ENCODE measurements at places on chromosomes 2 and 18.
A peak's percentile ranks its signal among the peaks of the same experiment; 100 is the strongest.

DNA sequence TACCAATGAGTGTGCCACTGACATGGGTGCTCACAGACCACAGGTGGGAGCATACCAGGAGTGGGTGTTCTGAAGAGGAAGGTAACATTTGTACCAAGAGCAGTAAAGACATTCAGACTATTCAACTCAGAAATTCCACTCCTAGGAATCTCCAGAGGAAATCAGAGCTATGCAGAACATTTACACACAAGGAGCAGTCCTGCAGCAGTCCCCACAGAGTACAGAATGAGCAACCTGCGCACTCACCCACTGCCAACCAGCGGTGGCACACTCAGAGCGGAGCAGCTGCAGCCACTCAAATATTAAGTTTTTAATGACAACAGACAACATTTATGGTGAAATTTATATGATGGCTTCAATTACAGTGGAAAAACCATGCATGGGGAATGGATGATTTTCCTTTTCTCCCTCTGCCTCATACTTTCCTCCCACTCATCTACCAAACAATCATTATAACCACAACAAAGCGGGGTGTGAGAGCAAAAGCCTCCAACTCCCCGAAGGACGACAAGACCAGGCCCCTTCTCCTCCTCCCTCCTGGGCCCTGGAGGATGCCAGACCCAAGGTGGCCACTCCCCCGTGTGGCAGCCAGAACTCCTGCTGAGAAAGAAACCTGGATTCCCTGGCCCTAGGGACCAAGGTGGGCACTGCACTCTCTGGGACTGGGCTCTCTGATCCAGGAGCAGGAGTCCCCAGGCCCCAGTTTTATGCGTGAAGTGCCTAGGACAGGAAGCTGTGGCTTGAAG, 5.4 kb downstream of the HS6ST1 start:
- DNase-seq: peak; percentile 45

DNA sequence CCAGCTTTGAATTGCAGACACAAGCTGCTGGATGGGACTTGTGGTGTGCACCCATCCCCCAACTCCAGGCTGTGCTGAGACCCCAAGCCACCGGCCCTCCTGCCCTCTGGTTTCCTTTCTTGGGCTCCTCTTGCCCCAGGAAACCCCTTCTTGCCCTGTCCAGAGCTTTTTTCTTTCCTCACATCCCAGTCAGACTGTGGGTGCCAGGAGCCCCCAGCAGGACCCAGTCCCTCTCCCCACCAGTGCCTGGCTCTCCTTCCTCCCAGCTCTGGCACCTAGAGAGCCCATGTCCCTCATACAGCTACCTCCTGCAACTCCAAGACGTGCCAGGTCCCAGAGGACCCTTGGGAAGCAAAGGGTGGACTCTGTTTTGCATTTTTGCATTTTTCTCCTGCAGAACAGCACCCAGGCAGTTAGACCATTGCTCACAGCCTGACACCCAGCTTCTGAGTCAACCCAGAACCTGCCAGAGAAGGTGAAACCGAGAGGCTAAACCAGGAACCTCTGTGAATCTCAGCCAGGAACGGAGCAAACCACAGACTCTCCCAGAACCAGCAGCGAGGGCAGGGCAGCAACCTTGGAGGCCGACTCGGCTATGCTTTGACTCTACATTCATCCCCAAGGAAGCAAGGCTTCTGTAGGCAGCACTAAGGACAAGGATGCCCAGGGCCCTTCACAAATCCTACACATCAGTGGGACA, 221.1 kb downstream of the ANAPC1 start:
- DNase-seq: peak; percentile 15

DNA sequence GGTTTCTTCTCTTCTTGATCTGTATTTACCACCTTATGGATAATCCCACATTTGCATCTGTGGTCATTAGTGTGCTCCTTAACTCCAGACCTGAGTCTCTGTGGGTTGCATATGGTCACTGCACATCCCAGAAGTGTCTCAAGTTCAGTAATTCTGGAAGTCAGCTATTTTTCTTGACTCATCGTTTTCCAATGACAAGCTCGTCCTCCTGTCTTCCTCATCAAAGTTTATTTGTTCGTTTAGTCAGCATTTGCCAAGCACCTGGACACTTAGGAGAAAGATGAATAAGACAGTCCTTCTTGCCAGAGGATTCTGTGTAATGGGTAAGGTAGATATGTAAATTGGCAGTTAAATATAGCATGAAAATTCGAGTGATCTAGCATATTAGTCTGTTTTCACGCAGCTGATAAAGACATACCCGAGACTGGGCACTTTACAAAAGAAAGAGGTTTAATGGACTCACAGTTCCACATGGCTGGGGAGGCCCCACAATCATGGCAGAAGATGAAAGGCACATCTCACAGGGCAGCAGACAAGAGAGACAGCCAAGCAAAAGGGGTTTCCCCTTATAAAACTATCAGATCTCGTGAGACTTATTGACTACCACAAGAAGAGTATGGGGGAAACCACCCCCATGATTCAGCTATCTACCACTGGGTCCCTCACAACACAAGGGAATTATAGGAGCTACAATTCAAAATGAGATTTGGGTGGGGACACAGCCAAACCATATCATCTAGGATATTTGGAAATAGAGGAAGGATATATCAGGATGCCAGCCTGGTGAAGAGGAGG, 19.4 kb downstream of the FASTKD2 start:
- no peak for DNase-seq

- no peak for DNase-seq
Observed at GRCh38 chr2:174779361-174779928, 15.2 kb upstream of the CHRNA1 start.

DNA sequence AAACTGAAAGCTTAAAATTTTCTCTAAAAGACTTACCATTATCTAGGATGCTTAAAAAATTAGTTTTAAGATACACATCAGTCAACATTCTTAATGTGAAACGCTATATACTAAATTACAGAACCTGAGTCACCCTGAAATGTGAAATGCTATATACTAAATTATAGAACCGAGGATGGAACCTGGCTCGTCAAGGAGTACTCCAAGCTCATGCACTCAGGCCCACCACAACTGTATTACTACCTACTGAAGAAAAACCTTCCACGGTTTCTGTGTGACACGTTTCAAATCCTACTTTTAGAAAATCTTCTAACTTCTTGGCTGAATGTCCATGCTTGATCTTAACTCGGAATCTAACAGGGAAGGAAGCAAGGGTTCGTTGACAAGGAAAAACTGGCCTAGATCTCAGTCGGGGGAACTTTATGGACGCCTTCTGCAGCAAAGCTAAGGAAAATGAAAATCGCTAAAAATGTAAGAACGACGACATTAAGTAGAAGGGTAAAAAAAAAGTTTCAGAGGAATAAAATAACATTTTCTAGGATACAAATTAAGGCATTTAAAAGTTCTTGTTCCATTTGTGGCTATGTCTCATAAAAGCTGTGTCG, 1.4 kb downstream of the PRKD3 start:
- DNase-seq: no peak

DNA sequence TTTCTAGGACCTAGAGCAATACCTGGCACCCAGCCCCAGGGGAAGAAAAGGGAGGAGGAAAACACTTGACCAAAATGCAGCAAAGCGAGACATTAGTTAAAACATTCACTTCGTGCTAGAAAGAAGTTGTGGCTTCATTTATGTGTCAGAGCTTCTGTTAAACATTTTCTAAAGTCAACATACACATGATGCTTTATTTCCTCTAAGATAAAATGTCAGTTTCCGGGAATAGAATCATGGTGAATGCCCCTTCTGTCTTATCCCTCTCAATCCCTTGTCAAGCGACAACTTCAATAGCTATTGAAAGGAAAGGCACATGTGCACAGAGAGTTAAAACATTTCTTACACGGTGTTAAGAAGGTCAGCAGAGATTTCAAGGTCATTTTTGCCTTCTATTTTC, 404.6 kb upstream of the CWC22 start:
- no peak for DNase-seq

DNA sequence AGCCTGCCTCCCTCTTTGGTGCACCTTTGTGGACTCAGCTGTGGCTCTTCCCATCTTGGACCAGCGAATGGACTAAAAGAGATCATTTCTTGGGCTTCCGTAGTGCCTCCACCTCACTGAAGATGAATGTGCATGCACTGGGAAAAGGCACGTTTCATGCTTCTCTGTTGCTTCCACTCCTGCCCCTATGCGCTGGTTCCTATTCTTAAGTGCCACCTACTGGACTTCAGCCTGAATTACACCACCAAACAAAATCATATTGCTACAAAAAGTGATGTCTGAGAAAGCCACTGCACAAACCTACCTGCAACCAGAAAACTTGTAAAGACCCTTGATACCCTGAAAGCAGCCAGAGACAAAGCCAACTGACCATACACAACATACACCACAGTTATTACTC, 695.6 kb downstream of the TSN start:
- no peak for DNase-seq

DNA sequence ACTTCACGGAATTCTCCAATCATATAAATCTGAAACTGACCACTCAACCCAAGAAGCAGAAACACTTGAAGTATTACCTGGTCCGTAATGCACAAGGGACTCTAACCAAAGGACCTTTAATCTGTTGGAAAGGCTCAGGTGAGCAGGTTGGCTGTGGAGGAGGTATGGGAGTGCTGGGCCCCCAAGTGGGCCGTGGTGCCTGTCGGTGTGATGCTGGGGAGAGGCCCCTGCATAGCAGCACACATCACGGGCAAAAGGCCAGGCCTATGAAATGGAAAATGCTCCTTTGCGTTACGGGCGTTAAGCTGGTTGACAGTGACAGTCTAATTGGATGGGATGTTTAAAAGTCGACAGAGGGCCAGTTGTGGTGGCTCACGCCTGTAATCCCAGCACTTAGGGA, 42.6 kb downstream of the GREB1 start:
- DNase-seq: no peak

GRCh38 chr18:2535419-2535910, 35.8 kb downstream of the METTL4 start:
- DNase-seq: no peak

GRCh38 chr18:64380117-64380516, 231.2 kb upstream of the LINC00305 start:
- DNase-seq: no peak

GRCh38 chr2:167134381-167135072, 246.2 kb downstream of the XIRP2 start:
- no peak for DNase-seq

DNA sequence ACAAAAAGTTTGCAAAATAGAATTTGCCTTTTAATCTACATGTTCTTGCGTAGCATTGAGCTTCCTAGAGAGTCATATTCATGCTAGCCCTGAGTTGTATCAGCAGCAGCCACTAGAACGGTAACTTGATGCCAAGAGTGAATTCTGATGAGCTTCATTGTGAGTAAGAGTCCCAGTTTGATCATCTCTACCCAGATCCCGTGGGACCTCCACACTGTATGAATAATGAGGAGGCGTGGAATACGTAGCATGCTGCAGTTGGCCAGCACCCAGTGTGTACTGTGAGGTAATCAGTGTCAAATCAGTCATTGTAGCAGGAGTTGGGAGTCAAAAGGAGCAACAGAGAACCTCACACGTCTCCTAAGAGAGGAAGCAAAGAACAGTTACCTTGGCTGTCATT, 197.9 kb downstream of the NEDD4L start:
- DNase-seq: no peak
